ENCODE measurements at places on chromosomes 1 and 21.

DNA sequence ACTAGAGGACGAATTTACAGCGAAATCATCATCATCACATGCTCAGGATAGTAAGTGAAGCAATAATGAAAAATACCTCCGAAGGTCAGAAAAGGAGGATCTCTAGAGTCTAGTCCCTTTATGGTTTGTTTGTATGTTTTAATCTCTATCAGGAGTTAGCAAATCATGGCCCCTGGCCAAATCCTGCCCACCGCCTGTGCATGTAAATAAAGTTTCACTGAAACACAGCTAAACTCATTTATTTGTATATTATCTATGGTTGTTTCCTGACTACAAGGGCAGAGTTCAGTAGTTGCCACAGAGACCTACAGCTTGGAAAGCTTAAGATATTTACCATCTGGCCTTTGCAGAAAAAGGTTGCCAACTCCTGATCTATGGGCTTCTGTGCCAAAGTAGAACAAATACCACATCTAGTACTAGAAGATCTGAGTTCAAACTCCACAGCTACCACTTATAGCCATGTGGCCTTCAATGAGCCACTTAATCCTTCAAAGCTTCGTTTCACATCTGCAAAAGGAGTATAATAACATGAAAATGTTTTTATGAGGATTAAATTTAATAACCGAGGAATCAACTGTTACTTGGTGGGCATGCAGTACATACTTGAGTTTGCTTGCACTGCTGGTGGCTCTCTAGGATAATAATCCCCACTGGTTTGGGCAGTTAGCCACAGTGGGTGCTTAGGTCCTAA is 94.0 kb upstream of the KIF26B start:
- peak; percentile 43 for DNase-seq

- no peak for DNase-seq
These were observed 105.2 kb upstream of the APP start for GRCh38 chr21:26275801-26276200.

DNA sequence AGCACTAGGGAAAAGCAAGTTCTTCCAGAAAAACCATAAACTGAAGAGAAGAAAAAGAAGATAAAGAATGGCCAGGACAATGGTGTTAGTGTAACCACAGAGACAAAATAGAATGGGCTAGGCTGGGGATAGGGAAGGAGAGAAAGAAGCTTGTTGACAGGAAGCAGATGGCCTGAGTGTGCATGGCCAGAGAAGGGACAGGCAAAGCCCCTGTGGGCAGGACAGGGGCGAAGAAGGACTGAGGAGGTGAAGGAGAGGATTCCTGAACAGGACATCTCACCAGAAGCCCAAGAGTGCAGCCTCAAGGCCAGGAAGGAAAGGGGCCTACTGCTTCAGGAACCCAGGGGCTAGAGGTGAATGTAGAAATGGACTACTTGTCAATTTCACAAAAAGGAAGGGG is 29.3 kb downstream of the IQGAP3 start:
- no peak for DNase-seq

DNA sequence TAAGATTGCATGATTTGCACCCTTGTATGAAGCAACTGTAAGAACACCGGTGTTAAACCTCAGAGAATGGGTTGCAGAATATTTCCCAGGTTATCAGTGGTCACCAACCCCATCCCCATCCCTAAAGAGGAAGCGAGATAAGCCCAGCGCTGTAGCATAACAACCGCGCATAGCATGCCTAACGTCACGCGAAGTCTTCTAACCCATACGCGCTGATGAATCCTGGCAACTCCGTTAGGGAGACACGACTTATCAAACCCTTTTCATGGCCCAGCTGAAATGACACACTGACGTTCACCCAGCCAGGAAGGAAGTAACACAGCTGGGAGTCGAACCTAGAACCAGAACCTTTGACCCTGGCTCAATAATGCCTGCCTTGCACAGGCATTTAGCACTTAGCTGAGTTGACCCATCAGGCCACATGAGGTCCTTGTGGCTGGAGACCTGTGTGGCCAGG is 24.2 kb downstream of the TMEM51 start:
- no peak for DNase-seq
